ENCODE measurements at places on chromosomes 11 and 22.

GRCh38 chr11:2207212-2207611, 35.6 kb upstream of the TH start:
- no peak for DNase-seq

- no peak for DNase-seq
Observed at GRCh38 chr11:73375830-73376159, 404 bp upstream of the RELT start.

- DNase-seq = no peak
Observed at GRCh38 chr11:117623831-117624271, 173.2 kb downstream of the DSCAML1 start.

- peak; percentile 12 for DNase-seq
Observed at GRCh38 chr11:103871923-103872551, 164.4 kb upstream of the DDI1 start.

- no peak for DNase-seq
Observed at GRCh38 chr11:69965821-69966582, 112.1 kb upstream of the ANO1 start.

DNA sequence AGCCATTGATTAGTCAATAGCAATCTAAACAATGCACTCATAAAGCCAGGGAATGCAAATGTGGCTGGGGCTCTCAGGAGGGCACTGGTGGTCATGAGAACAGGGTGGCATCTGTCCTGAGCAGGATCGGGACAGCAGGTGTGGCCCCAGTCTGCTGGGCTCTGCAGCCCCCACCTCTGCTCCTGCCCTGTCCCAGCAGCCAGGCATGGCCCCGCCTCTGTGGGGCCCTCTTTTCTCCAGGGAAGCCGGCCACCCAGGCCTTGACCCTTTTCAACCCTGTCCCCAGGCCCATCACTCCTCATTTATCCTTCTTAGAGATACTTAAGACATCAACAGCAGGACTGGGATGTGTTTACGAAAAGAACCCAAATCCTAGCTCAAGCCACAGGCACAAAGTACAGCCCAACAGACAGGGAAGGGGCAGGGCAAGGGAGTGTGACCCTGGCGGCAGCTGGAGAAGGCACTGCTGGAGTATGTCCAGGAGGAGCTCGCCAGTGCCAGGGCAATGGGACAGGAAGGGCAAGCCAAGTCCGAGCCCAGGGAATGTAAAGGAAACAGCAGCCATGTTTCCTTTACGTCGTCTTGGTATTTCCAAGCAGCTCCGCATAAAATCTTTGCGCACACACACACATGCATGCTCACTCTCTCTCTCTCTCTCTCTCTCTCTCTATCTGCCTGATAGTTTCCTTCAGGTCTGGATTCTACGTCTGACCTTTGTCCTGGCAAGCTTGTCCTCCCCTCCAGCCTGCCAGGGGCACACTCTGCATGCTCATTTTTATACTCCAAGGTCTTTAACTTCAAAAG, 59.9 kb downstream of the DGCR2 start:
- DNase-seq = no peak

- no peak for DNase-seq
Observed at GRCh38 chr22:42271191-42271813, 849 bp upstream of the TCF20 start.

DNA sequence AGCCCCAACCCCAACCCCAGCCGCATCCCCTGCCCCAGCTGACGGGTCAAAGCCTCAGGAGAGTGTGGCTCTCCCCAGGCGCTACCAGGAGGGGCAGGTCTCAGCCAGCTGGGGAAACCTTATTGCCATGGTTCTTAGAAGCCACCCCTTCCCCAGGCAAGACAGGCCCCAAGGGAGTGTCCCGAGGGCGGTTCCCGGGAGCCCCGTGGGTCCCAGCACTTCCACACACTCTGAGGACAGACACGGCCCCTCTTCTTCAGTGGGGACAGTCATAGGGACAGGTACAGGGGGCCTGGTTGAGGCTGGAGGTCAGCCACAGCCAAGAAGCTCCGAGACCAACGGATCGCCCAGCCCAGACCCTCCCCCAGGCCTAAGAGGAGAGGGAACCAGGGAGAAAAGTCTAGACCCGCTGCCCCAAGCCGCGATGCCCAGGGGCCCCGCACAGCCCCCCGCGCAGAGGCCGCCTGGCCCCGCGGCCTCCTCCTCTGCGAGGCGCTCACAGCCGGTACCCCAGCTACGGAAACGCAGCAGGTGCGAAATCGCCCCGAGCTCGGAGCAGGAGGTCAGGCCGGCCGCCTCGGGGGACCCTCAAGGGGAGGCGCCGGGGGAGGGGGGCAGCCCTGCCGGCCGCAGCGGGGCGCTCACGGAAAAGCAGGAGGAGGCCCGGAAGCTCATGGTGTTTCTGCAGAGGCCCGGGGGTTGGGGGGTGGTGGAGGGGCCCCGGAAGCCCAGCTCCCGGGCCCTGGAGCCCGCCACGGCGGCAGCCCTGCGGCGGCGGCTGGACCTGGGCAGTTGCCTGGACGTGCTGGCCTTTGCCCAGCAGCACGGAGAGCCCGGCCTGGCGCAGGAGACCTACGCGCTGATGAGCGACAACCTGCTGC, 2.6 kb downstream of the KLHDC7B start:
- DNase-seq = no peak

DNA sequence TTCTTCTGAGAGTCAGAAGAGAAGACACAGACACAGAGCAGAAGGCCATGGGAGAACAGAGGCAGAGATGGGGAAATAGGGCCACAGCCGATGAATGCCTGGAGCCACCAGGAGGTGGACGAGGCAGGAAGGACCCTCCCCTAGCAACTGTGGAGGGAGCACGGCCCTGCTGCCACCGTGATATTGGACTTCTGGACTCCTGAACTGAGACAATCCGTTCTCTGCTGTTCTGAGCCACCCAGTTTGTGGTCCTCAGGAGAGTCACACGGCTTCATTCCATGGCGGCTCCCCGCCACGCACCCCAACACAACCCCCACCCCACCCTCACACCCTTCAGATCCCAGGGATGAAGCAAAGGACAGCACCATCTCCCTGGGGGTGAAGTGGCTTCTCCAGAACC, 338.1 kb downstream of the CTTN start:
- no peak for DNase-seq

DNA sequence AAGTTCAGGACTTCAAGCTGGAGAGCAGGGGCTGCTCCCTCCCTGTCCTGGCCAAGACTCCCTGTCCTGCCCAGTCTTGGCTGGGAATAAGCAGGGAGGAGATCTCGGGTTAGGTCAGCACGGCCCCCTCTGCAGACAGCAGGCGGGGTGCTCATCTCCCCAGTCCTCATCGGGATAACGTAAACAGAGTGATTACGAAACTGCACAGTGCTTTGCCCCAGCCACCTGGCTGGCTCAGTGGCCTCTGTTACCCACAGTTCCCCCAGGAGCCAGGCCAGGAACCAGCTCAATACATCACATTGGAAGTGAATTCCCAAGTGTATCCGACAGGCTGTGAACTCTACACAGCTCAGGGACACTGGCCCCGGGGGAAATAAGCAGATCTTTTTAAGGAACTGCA, 42.7 kb upstream of the KCNJ11 start:
- DNase-seq = no peak

Measured in Kasumi-1 (cell line).